ENCODE measurements at places on chromosomes 4 and X.

GRCh38 chrX:113833096-113834055, 750.5 kb upstream of the HTR2C start:
- DNase-seq: no peak

GRCh38 chr4:116878280-116878679, 207.1 kb downstream of the TRAM1L1 start:
- DNase-seq: no peak

- DNase-seq: no peak
Observed at GRCh38 chr4:11341337-11342043, 87.2 kb downstream of the HS3ST1 start.

DNA sequence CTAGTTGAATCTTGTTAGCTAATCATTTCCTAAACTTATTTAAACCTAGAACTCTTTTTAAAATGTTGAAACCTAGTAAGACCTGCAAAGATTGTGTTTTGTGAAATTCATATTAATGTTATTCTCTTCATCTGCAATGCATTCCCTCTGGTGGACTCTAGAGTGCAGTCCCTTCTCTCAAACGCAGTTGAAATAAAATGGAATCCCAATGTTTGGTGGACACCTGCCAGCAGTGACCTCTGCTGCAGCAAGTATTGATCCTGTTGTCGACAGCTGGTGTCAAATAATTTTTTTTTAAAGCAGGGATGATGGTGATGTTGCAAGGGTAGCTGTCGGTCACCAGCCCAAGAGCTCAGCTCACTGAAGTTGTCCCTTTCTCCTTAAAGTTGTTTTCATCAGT, 492.0 kb downstream of the ZIC3 start:
- DNase-seq: no peak

- DNase-seq: no peak
Observed at GRCh38 chr4:145069361-145069760, 28.6 kb downstream of the ANAPC10 start.

DNA sequence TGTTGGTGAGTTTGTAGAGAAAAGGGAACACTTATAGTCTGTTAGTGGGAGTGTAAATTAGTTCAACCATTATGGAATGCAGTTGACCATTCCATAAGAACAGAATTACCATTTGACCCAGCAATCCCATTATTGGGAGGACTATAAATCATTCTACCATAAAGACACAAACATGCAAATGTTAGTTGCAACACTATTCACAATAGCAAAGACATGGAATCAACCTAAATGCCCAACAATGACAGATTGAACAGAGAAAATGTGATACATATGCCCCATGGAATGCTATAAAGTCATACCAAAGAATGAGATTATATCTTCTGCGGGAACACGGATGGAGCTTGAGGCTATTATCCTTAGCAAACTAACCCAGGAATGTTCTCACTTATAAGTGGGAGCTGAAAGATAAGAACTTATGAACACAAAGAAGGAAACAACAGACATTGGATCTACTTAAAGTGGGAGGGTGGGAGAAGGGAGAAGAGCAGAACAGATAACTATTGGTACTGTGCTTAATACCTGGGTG, 1819.2 kb upstream of the ADGRL3 start:
- no peak for DNase-seq

- no peak for DNase-seq
Observed at GRCh38 chrX:116239944-116240840, 69.6 kb downstream of the AGTR2 start.

DNA sequence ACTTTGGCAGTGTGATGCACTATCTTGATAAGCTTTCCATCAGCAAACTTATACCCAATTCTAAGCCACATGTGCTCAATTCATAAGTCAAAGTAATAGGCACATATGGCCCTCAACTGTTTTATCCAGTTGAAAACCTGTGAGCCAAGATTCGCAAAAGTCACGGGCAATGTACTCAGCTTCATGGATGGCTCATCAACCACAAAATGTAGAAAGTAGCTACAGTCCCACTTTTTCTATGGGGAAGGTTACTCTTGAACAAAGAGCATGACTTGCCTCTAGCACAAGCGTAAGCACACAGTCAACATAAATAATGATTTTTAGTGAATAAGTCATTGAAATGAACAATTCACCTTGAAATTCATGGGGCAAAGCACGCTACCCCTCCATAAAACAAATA, 25.1 kb upstream of the DDX53 start:
- DNase-seq: no peak

- peak; percentile 67 for DNase-seq
Observed at GRCh38 chr4:64539234-64539849, 130.1 kb upstream of the TECRL start.

DNA sequence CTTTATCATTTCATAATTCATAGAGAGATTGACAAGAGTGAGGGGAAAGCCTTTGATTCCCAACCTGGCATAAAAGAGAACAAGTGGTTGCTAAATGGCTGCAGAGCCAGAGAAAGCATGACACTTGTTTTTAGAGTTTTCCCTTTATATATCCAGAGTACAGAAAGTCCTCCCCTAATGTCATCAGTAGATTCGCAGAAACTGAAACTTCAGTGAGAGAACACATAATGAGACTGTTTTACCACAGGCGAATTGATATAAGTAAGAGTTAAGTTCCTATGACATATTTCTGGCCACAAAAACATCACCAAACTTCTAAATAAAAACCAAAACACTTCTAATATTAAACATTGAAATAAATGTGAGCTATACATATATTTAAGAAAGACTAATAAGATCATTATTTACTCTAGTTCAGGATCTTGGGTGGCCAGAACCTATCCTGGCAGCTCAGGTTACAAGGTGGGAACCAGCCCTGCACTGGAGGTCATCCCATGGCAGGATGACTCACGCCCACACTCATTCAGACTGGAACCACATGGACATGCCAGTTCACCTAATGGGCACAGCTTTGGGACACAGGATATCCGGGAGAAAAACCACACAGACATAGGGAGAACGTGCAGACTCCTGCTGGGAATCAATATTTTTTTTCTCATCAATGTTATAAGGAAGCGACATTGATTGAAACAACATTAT, 35.5 kb downstream of the NWD2 start:
- no peak for DNase-seq

- no peak for DNase-seq
Observed at GRCh38 chr4:107098401-107098800, 62.3 kb upstream of the DKK2 start.

DNA sequence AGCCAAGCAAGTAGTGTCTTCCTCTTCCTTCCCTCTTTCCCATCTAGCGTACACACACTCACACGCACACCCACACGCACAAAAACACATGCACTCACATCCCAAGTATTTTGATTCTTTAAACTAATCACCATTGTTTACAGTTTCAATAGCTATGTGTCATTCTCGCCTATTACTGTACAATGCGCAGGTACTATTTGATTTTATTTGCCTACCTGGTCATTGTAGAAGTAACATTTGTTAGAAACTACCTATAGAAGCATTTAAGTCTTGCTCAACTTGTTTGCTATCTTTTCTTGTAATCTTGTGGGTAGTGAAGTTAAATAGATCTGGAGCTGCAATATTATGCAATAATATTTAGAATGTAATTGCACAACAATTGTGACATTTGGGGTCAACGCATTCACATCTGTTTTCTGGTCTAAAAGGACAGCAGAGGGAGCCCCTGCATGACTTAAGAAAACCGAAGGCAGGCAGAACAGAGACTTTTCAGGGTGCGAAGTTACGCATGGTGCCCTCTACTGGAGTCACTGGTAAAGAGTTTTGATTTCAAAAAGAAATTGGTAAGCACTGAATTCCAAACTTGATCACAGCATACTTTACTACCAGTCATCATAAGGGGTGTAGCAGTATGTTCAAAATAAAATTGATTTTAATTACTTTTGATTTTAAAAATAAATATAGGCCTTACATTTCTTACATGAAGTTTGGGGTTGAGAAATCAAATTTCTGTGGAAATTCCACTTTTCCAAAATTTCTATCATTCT, 503.3 kb upstream of the FAM241A start:
- peak; percentile 72 for DNase-seq

DNA sequence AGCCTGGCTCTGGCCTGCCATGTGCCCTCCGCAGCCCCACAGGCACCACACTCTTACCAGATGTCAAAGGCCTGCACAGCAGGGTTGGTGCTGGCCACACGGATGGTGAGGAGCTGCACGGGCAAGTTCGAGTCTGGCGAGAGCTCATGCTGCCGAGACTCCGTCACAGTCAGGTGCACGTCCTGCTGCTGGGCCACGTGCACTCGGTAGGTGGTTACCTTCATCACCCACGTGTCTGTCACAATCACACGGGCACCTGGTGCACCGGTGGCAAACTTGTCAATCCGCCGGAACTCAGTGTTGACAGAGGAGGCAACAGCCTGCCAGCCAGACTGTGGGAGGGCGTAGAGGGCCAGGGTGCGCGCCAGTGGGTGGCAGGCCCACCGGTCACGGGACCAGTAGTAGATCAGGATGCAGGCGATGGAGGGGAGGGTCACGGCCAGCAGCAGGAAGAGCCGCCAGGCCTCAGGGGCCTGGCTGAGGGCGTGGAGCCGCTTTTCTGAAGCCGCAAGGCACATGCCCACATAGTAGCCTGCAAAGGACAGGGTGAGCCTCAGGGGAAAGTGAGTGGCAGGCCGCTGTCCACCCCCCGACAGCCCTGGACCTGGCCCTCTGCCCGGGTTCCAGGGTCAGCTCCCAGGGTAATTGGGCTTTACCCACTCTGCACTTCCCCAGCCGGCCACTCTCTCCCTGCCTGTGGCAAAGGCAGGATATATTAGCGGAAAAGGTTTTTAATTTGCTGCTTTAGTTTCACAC, 2.9 kb downstream of the TMEM129 start:
- peak; percentile 21 for DNase-seq

DNA sequence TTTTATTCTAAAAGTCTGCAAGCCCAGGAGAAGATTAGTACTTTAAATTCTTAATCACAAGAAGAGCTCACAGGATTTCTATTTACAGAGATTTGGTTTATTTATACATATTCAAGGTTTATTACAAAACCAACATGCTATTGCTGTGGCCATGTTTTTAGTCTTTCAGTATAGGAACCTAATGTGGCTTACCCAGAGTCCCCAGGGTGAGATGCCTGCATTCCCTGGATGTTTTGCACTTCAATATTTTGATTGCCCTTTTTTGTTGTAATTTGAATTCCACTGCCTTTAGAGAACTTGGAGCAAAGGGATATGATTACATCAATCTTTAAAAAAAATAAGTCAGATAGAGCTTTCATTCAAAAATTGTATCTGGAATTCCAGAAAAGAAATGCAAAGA, 146.0 kb upstream of the FRMPD4 start:
- no peak for DNase-seq

- no peak for DNase-seq
Observed at GRCh38 chrX:26522501-26522900, 306.5 kb downstream of the MAGEB5 start.

- DNase-seq: no peak
Observed at GRCh38 chrX:39875834-39876628, 221.7 kb downstream of the BCOR start.
